Activated naive CD8-positive, alpha-beta T cell treated with anti-CD3 and anti-CD28 coated beads for 36 hours (primary cell): ENCODE measurements at places on chromosomes 7 and 10. TPM values are rescaled to one million over a fixed set of nuclear protein-coding genes. Genes with fewer than 3 reads are reported as not detected.

FGFBP3 gene
- total RNA-seq = 3.9 TPM

DNA sequence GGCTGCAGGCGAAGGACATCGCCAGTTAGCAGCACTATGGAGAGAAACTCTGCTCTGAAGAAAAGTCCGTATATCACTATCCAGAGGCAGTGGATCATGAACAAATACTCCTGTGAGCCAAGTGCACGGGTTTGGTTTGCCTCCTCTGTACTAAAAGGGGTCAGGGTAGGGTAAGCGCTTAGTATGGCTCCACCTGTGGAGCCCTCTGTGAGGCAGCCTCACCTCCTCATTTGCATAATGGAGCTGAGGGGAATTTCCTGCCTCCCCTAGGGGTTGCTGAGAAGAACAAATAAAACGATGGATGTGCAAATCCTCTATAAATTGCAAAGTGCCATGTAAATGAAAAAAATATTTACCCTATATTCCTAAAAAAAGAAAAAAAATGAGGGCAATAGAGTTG, 63.4 kb downstream of the GPR26 start:
- no peaks in the 10 kb centered on the region for H3K4me1 ChIP-seq
- H3K27ac ChIP-seq = no peak overlapping the region
- H3K4me3 ChIP-seq = no peak overlapping the region
- DNase-seq = no peak

ITIH5 gene
- not detected for total RNA-seq

TAS2R3 gene
- 0.32 TPM for total RNA-seq

ANKRD61 gene
- not detected for total RNA-seq

- peaks cover 3% of the 10 kb centered on the region for H3K4me1 ChIP-seq
- no peak overlapping the region for H3K27ac ChIP-seq
- DNase-seq = no peak
- H3K4me3 ChIP-seq = no peak overlapping the region
- H3K36me3 ChIP-seq = peaks cover 9% of the 10 kb centered on the region
These were observed 307.3 kb downstream of the CAMK1D start for GRCh38 chr10:12656518-12657142.

DNA sequence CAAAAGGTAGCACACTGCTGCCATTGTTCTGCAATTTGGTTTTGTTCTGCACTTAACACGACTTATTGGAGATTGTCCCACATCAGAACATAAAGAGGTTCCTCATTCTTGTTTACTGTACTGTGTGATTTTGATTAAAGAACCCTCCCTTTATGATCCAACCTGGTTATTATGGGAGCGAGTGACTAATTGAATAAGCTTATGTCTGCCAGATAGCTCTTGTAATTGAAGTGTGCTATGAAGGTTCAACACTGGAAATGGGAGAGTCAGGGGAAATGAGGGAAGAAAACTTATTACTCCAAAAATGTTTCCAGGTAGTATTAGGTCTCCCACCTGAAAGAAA, 33.9 kb downstream of the CASP7 start:
- peaks cover 33% of the 10 kb centered on the region for H3K36me3 ChIP-seq
- DNase-seq = no peak
- H3K4me1 ChIP-seq = peaks cover 8% of the 10 kb centered on the region
- no peaks in the 10 kb centered on the region for H3K27me3 ChIP-seq
- no peak overlapping the region for H3K27ac ChIP-seq
- no peak overlapping the region for H3K4me3 ChIP-seq

- no peaks in the 10 kb centered on the region for H3K4me1 ChIP-seq
- no peaks in the 10 kb centered on the region for H3K36me3 ChIP-seq
- no peak overlapping the region for H3K27ac ChIP-seq
- H3K27me3 ChIP-seq = no peaks in the 10 kb centered on the region
- no peak for DNase-seq
These were observed 81.6 kb downstream of the UNCX start for GRCh38 chr7:1314021-1314907.

DNA sequence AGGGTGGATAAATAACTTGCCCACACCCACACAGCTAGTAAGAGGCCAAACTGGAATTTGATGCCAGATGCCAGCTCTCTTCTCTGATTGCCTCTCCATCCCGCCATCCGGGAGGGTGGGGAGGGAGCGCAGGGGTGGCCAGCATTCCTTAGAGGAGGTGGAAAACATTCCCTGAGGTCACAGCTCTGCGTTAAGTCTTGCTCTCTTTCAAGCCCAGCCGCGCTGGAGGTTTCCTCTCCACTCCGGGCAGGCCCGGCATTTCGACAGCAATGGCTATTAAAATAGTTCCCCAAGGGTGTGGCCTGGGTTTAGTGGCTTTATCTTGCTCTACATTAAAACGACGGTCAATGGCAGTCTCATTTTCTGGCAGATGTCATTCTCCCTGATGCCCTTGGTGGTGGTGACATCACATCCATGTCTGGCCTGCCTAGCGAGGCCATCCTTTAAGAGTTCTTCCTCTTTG, 16.1 kb upstream of the C10orf71 start:
- peaks cover 3% of the 10 kb centered on the region for H3K27me3 ChIP-seq
- no peak overlapping the region for H3K4me3 ChIP-seq
- H3K4me1 ChIP-seq = no peaks in the 10 kb centered on the region

DNA sequence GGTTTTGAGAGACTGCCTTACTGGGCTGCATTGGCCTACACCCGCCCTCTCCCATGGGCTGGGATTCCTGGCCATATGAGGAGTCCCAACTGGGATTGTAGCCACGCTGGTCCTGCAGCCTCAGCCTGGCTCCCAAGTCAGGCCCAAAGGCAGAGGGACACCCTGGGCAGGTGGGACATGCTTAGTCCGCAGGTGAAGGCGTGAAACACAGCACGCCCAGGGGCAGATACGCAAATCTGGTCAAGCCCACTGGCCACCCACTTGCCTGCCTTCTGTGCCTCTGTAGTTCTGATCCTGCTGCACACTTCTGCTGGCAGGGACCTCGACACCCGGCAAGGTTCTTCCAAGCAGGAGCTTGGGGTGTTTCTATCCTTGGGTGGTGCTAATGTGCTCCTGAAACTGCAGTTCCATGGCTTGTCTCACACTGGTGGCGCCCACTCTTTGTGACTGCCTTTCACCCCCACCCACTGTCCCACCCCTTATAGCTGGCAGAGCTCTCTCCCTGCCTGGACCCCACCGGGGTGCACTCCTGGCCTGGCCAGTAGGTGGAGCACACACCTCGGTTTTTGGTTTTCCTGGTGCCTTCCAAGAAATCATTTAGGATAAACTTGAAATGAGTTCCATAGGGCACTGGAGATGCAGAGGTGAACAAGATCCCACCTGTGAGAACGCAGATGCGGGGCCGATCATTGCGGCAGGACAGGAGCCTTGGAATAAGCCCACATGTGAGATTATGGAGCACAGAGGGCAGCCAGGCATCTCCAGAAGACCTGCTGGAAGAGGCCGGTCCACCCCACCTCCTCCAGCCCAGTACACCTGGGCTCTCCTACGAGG, 47.9 kb downstream of the MKI67 start:
- peaks cover 11% of the 10 kb centered on the region for H3K36me3 ChIP-seq
- peak; percentile 31 for DNase-seq
- no peaks in the 10 kb centered on the region for H3K27me3 ChIP-seq
- H3K4me1 ChIP-seq = no peaks in the 10 kb centered on the region

MALRD1 gene
- 0.36 TPM for total RNA-seq

DNA sequence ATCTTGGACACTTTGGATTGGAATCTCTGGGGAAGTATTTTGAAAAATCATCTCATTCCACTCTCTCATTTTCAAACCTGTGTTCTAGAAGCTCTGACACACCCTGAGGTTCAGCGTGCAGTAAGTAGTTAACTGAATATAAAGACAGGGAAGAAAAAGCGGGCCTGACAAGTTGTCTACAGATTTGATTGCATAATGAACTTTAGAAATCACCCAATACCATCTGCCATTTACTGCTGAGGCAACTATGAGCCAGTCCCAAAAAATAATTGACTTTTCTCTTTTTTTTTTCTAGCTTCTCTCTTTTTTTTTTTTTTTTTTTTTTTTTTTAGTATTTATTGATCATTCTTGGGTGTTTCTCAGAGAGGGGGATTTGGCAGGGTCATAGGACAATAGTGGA, 29.5 kb downstream of the CDC123 start:
- H3K36me3 ChIP-seq = peaks cover 47% of the 10 kb centered on the region
- no peak overlapping the region for H3K4me3 ChIP-seq
- no peaks in the 10 kb centered on the region for H3K4me1 ChIP-seq
- no peaks in the 10 kb centered on the region for H3K27me3 ChIP-seq
- no peak for DNase-seq
- no peak overlapping the region for H3K27ac ChIP-seq

GRCh38 chr10:79310200-79310865, 36.9 kb upstream of the PPIF start:
- no peak overlapping the region for H3K27ac ChIP-seq
- no peaks in the 10 kb centered on the region for H3K4me1 ChIP-seq
- H3K4me3 ChIP-seq = no peak overlapping the region
- H3K36me3 ChIP-seq = peaks cover 20% of the 10 kb centered on the region
- DNase-seq = no peak
- H3K27me3 ChIP-seq = no peaks in the 10 kb centered on the region

DNA sequence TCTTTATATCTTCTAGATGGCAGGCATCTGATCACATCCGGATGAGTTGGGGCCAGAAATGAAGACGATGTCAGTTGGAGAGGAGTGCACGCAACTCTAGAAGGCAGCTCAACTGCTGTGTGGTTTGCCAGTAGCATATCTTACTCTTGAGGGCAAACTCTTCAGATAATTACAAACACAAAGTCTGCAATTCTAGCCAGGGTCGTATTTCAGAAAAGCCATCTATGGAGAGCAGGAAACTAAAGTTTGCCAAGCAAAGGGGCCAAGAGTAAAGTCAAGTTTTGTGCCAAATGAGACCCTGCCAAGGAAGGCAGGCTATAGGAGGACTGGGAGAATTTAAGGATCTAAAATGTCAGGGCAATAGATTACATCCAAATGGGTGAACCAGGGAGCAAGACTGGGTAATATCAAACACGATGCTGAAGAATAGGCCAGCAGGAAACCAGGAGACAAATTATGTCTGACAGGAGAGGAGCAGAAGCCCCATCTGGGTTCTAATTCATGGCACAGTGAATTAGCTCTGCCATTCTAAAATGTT, 312.5 kb upstream of the SEMA3C start:
- DNase-seq = no peak
- H3K4me1 ChIP-seq = no peaks in the 10 kb centered on the region
- H3K27me3 ChIP-seq = no peaks in the 10 kb centered on the region
- H3K4me3 ChIP-seq = no peak overlapping the region
- H3K36me3 ChIP-seq = no peaks in the 10 kb centered on the region

MRLN gene
- not detected for total RNA-seq

CALN1 gene
- total RNA-seq = not detected

SPOCK2 gene
- total RNA-seq = 142 TPM

GNAI1 gene
- 1.6 TPM for total RNA-seq

SKIDA1 gene
- 0.54 TPM for total RNA-seq

ANKRD2 gene
- not detected for total RNA-seq

PPP1R17 gene
- total RNA-seq = not detected

DNA sequence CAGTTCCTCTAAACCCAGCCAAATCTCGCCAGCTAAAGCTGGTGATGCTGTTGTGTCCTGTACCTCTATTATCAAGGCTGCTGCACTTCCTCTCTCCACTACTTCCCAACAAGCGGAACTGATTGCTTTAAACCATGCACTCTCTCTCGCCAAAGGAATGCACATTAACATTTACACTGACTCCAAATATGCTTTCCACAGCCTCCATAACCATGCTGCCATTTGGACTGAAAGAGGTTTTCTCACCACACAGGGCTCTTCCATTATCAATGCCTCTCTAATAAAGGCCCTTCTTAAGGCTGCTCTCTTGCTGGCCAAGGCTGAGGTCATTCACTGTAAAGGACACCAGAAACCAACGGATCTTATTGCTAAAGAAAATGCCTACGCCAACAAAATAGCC, 11.4 kb upstream of the LRRC61 start:
- no peak for DNase-seq
- H3K4me1 ChIP-seq = peaks cover 2% of the 10 kb centered on the region
- no peak overlapping the region for H3K4me3 ChIP-seq
- no peak overlapping the region for H3K27ac ChIP-seq

CCDC172 gene
- not detected for total RNA-seq

CTAGE8 gene
- 1.9 TPM for total RNA-seq

- DNase-seq = peak; percentile 50
- peaks cover 54% of the 10 kb centered on the region for H3K4me1 ChIP-seq
- peaks cover 9% of the 10 kb centered on the region for H3K27me3 ChIP-seq
These were observed 497 bp downstream of the PPP2R2D start for GRCh38 chr10:131901181-131901829.
